Activated T-helper 1 cell treated with anti-CD3 and anti-CD28 coated beads, Interleukin-2, amount 50 U/mL, for 16 hours (primary cell): ENCODE measurements at places on chromosomes 7 and 10.

GRCh38 chr10:68516766-68517165 is 10.6 kb downstream of the SLC25A16 start:
- no peak for DNase-seq

GRCh38 chr7:149809215-149809614 is 29.0 kb upstream of the ZNF862 start:
- no peak for DNase-seq

- no peak for DNase-seq
These were observed 44.1 kb downstream of the SFTPD start for GRCh38 chr10:79904671-79905321.

DNA sequence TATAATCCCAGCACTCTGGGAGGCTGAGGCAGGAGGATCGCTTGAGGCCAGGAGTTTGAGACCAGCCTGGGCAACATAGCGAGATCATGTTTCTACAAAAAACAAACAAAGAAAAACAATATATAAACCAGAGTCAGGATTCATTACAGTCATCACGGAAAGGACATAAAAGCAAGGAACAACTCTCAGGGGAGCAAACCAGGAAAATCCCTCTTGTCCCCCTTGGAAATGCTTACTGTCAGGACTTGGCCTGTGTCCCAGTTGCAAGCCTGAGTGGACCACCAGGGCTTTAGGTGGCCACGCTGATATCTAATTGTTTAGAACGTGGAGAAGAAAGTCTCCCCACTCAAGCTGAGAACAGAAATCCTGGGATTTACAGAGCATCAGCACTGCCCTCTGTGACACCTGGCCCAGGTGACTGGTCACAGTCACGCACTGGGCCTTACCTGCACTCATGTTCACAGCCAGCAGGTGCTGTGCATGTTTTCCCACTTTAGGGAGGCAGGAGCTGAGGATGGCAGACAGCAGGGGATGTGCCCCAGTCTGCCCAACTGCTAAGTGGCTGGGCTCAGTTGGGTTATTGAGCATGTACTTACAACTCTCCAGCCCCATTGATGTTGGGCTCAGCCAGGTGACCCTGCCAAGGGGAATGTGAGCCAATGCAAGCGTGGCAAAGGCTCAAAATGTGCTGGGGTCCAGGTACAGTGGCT is 60.9 kb downstream of the TMEM130 start:
- DNase-seq = no peak

GRCh38 chr10:86287966-86288579 is 78.5 kb downstream of the GRID1 start:
- DNase-seq = no peak

DNA sequence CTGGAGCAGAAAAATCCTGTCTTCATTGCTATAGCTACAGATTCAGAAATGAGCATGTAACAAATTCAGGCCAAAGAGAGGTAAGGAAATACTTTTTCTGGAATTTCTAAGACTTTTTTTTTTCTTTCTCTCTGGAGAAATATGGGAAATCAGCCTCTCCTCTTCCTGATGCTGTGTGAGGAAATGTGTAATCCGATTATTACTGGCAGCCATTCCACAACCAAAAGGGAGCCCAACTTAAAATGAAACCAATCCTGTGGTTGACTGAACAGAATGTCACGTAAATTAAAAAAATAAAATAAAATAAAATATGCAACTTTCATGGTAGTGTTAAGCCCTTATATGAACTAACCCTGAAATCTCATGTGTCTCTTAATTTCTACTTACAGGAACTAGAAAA is 10.7 kb upstream of the POT1 start:
- DNase-seq = no peak

GRCh38 chr7:99390941-99391602 is 16.5 kb downstream of the ARPC1B start:
- DNase-seq = no peak

- no peak for DNase-seq
These were observed 13.7 kb downstream of the NRAP start for GRCh38 chr10:113650172-113650571.

- no peak for DNase-seq
These were observed 57.4 kb upstream of the AGR3 start for GRCh38 chr7:16939161-16939560.

GRCh38 chr10:44293842-44294241 is 91.1 kb downstream of the CXCL12 start:
- no peak for DNase-seq

DNA sequence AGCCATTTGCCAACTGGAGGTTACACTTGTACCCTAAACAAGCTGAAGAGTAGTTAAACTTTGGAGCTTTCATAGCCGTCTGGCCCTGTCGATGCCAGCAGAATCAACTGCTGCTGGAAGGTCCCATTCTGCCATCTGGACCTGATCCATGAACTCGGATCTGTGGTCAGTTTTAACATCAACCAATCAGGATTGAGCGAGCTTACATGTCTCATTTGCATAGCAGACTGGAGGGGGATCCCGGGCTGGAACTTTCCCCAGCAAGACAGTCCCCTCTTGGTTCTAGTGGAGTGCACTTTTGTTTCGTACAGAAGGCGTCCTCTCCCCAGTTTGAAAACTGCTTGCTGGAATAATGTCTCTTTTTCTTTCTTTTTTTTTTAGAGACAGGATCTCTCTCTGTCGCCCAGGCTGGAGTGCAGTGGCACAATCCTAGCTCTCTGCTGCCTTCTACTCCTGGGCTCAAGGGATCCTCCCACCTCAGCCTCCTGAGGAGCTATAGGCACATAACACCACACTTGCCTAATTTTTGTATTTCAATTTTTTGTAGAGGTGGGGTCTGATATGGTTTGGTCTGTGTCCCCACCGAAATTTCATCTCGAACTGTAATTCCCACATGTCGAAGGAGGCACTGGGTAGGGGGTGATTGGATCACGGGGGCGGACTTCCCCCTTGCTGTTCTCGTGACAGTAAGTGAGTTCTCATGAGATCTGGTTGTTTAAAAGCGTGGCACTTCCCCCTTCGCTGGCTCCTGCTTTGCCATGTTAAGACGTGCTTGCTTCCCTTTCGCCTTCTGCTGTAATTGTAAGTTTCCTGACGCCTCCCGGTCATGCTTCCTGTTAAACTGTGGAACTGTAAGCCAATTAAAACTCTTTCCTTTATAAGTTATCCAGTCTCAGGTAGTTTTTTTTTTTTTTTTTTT is 42.8 kb upstream of the SEPHS1 start:
- DNase-seq = no peak

DNA sequence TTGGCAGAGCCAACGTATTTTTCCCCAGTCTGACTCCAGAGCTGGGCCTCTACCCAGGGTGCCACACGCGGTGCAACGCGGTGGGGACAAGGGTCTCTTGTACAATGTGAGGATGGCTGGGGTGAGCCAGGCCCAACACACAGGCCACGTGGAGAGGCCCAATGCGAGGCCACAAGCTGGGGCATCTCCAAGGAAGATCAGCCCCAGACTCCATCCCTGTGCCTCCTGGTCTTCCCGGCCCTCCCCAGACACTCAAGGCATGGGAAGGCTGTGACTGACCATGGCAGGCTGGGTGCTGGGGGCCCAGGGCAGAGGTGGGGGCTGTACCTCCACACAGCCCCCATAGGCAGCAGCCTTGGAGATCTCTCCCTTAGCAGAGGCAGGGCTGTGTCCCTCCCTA is 135.3 kb upstream of the FAM20C start:
- DNase-seq = no peak

GRCh38 chr10:7507887-7508726 is 97.3 kb upstream of the SFMBT2 start:
- DNase-seq = no peak

DNA sequence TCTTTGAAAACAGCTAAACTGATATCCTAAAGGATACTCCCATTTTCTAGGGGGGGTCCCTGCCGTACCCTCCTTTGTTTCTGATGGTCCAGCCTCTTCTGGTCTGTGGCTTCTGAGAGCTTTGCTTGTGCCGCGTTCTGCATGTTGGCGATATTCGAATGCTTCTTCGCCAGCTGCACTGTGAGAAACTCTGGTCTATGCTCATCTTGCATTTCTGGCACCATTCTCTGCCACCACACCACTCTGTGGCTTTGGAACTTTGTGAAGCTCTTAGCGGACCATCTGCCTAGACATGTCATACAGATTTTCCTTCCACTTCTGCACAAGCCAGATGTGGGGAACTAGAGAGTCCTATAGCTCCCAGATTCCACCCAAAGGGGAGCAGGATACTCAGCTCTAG is 197.2 kb downstream of the REEP3 start:
- no peak for DNase-seq

GRCh38 chr7:10940704-10941355 is 32.8 kb upstream of the PHF14 start:
- no peak for DNase-seq

- DNase-seq = peak; percentile 33
These were observed 34.3 kb downstream of the INPP5A start for GRCh38 chr10:132571650-132572544.

GRCh38 chr10:48725708-48726107 is 41.0 kb downstream of the WDFY4 start:
- no peak for DNase-seq
